Ovary (tissue), 10 donors: ENCODE measurements at places on chromosomes 16 and 17.

- DNase-seq: no peak
These were observed 36.4 kb upstream of the CES5A start for GRCh38 chr16:55911616-55912015.

DNA sequence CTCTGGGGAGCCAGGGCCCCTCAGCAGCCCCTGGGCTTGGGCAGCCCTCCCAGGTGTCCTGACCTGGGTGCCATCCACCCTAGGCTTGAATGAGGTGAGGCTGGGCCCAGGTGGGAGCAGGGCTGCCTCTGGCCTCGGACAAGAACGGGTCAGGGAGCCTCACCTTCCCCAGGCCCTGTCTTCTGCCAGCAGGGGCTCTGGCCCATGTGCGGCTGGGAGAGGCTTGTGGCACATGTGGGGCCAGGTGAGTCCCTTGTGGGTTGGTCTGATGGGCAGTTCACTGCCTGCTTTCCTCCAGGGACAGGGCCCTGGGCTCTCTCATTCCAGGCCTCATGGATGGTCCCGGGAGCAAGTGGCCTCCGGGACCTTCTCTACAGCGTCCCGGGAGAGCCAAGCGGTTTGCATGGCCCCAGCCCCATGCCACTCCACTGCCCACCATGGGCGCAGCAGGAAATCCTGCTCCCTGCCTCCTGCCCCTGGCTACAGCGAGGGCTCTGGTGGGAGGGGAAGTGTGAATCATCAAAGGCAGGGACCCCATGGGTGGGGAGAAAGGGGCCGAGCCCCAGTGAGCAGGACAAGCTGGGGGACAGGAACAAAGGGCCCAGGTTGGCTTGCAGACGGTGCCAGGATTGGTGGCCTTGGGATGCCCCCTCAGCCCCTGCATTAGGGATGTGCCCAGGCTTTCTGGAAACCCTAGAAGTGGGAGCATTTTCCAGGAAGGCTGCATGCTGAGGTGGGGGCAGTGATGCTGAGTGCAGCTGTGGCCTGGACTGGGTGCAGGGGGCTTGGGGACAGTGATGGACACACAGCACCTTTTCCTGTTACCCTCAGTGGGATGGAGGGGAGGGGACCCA is 12.2 kb downstream of the VASN start:
- no peak for DNase-seq

DNA sequence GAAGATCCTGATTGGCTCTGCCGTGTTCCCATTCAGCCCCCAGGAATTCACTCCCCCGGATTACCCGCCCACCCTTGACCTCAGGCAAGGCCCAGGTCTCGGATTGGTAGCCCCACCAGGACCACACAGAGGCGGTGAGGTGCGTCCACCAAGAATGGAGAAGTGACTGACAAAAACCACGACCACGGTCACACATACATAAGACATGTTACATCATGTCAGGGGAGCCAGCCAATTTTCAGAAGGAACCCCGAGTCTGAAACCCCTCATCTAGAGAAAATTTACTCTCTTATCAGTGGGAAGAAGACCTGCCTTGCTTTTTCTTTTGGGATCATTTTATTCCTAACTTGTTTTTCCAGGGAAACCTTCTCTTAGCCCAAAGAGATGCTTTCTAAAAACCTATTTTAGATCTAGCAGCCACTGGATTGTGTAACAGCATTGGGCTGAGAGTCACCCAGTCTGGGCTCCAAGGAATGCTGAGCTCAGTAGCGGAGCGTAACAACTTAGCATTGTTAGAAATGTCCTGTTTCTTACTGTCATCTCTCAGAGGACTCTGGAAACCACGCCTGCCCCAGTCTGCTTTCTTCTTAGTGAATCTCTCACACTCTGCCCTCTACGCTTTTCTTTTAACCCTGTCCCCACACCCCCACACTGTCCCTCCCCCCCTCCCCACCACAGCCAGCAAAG is 164.1 kb downstream of the CMIP start:
- no peak for DNase-seq

GRCh38 chr16:52123061-52123839 is 423.7 kb downstream of the TOX3 start:
- DNase-seq: no peak

DNA sequence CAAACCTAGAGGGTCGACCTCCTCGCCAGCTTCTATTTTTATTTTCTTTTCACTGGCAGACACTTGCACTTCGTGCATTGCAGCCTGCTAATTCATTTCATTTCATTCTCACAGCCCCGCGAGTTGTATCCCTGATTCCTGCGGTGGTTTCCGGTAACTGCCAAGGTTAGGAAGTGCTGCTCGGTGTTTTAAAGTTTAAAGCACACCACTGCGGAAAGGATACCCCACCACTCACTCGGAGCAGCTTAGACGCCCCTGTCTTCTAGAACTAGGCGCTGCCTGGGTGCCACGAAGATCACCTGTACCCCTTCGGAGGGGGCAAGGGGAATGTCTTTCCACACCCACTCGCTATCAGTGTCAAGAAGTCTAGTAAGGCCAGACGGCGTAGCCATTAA is 509 bp downstream of the CNEP1R1 start:
- peak; percentile 18 for DNase-seq

DNA sequence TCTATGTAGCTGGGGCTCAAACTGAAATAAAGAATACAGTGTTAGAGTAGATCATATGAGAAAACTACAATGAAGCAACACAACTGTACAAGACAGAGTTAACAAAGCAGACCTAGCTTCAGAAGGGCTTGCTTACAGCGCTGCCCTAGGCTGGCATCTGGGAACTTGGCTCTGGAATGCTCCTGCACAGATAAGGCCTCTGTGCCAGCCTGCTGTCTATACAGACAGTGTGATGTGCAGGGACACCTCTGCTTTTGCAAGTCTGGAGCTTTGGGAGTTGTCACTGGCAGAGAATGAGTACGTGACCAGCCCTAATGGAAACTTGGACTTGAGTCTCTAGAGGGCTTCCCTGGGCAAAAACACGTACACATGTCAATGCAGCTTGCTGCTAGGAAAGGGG is 32.1 kb upstream of the SLC38A8 start:
- DNase-seq: no peak

GRCh38 chr17:79045842-79046196 is 21.9 kb downstream of the C1QTNF1 start:
- peak; percentile 64 for DNase-seq

- no peak for DNase-seq
These were observed 126.1 kb upstream of the RCVRN start for GRCh38 chr17:10031127-10031526.

DNA sequence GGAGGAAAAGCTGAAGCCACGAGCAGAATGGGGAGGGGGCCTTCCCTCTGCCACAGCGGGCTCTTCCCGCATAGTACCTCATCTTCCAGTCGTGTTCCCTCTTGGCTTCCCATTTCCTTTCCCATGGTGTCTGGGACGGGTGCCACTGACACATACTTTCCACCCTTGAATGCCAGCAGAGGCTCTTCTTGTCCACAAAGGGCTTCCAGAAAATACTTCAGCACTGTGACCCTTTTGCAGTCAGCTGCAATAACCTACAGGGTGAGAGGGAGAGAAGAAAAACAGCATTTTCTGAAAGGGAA is 30.7 kb downstream of the HIC1 start:
- no peak for DNase-seq

GRCh38 chr16:14151256-14152030 is 80.3 kb downstream of the MRTFB start:
- no peak for DNase-seq

DNA sequence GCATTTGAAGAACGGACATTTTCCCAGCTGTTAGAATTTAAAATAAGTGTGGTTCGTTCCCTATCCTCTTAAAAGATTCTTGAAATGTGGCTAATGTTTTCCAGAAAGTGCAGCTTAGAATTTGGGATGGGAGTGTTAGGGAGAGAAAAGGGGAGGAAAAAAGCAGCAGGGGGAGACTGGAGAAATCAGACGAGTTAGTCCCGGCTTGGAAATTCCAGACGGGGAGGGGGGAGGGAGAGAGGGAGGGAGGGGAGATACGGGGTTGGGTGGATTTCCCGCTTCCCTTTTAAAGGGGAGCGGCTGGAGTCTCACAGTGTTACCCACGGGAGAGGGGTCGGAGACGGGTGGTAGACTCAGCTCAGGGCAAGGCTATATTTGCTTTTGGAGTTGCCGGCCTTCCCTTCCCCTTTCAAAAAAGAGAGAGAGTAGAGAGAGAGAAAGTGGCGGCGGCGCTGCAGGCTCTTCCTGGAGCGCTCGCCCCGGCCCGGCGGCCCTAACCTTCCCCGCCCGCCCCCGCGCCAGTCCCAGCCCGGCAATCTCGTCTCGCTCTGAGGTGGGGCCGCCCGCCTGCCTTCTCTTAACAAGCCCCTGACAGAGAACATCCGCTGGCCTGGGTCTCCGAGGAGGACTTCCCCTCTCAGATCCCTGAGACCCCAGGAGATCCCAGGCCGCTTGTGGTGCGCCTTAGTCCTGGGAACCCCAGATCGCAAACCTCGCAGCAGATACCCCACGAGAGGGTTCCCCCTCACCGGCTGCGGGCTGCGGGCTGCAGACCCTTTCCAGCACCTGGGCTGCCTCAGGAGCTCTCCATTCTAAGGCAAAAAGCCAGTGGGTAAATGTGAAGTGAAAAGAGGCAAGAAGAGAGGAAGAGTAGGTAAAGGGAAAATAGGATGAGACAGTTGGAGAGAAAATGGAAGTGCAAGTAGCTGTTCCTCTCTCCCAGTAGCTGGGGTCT is 6.6 kb downstream of the IGF2BP1 start:
- no peak for DNase-seq

- no peak for DNase-seq
These were observed 38.6 kb upstream of the ZCCHC14 start for GRCh38 chr16:87531418-87531817.

DNA sequence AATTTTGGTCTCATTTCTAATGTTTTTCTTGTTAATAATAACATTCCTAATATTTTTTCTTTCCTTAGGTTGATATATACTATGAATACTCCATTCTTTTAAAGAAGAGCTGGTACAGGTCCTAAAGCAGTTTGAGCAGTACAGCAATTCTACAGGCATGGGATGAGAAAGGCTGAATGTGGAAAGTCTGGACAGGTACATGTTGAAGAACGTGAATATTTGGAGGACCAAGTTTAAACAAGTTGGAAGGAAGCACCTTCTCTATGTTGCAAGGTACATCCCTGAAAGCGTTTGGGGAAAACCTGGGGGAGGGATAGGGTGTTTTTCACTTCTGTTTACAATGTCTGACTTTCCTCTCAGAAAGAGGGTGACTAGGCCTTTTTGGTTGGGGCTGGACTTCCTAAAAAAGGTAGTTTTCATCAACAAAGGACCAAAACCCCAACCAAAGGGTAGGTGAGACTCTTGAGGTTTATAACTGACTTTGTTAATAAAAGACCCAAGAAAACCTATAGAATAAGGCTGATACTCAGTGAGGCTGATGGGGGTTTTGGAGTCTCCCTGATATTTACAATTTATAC is 95.9 kb upstream of the AXIN2 start:
- no peak for DNase-seq

- DNase-seq: no peak
These were observed 203.7 kb downstream of the LGALS9B start for GRCh38 chr17:20263595-20263994.

DNA sequence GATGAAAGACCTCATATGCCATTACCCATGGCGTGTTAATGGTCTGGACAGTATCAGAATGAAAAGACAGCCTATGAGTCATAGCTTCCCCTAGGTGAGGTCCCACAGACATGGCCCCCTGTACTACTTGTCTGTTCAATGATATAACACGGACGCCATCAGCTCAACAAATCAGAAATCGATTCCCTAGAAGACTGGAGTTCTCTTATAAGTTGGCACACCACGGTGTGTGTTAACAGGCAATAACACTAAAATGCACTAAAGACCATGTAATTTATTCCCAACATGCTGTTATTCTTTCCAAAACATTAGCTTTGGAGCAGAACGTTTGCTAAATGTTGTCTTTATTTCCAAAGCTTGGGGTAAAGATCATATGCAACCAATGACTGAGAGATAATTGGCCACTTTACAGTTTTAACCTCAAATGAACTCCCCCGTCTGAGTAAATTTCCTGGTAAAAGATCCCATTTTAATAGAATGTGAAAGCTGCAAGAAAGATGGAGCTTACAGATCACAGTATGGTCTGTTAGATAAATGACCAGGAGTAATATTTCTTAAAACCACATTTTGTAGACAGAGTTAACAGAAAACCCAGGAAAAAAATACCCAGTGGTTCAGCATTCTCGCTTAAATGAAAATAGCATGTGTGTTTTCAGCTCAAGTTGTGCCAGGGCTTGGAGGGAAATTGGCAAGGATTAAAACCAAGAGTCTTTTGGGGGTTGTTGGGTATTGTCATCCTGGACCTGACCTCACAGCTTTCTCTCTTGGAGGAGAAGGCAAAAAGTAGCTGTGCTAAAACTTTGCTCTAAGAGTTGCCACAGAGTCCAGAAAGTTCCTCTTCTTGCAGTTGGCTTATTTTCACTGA is 65.9 kb downstream of the PCTP start:
- DNase-seq: no peak

DNA sequence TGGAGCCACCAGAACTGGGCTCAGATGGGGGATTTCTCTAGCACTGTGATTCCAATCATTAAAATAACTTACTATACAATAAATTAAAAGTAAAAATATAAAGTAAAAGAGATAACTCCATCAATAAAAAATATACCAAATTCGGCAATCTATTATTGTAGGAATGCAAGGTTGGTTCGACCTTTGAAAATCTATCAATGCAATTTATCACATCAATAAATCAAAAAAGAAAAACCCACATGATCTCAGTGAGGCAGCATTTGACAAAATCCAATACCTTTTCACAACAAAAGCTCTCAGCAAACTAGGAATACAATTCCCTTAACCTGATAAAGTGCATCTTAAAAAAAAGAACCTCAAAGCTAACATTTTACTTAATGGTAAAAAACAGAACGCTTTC is 17.0 kb downstream of the RAB40B start:
- DNase-seq: no peak

GRCh38 chr17:19750835-19751234 is 2.7 kb upstream of the ALDH3A1 start:
- DNase-seq: peak; percentile 19

DNA sequence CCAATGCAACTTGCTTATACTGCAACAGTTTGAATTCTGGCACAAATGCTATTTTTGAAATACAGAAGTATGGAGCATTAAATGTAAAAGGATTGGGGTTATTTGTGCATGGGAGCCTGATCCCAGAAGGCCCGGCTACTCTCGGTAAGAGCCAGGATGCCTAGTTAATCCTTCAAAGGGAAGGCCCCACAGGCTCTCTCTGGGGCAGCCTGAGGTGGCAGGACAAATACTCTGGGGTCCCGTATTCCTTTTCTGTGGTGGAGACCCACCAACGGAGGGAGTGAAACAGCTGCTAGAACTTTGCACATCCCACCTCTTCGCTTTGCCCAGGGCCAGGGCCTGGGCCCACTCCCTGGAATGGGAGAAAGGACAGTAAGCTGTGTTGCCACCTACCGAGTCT is 30.4 kb downstream of the ERN1 start:
- DNase-seq: no peak

GRCh38 chr16:3062553-3062952 is 2.9 kb upstream of the IL32 start:
- DNase-seq: no peak

- no peak for DNase-seq
These were observed 8.5 kb upstream of the JPH3 start for GRCh38 chr16:87593710-87594258.

- no peak for DNase-seq
These were observed 23.1 kb downstream of the STAT3 start for GRCh38 chr17:42365136-42365535.

GRCh38 chr17:82173351-82174041 is 39.1 kb downstream of the CCDC57 start:
- no peak for DNase-seq

- DNase-seq: no peak
These were observed 21.1 kb downstream of the CRAMP1 start for GRCh38 chr16:1633310-1633709.

- no peak for DNase-seq
These were observed at the start of gene OTOP3 for GRCh38 chr17:74935585-74936469. OTOP3 (plus strand) TSS chr17:74935898; CDS start chr17:74935922, 24 bp downstream.
